Activated CD4-positive, alpha-beta memory T cell treated with anti-CD3 and anti-CD28 coated beads for 36 hours (primary cell): ENCODE measurements at places on chromosomes 12 and 14. TPM values are rescaled to one million over a fixed set of nuclear protein-coding genes. Genes with fewer than 3 reads are reported as not detected.

GRCh38 chr12:104462325-104462724 lies 5.6 kb downstream of the CHST11 start:
- peaks cover 27% of the 10 kb centered on the region for H3K36me3 ChIP-seq
- H3K27ac ChIP-seq: peak overlapping the region; percentile 98
- H3K4me1 ChIP-seq: peaks cover 70% of the 10 kb centered on the region
- no peaks in the 10 kb centered on the region for H3K27me3 ChIP-seq
- no peak for DNase-seq
- peak overlapping the region; percentile 67 for H3K4me3 ChIP-seq

NOS1 gene
- total RNA-seq: not detected

- no peaks in the 10 kb centered on the region for H3K4me1 ChIP-seq
- no peaks in the 10 kb centered on the region for H3K36me3 ChIP-seq
- peaks cover 5% of the 10 kb centered on the region for H3K27me3 ChIP-seq
- DNase-seq: no peak
- no peak overlapping the region for H3K27ac ChIP-seq
These were observed 35.9 kb downstream of the JKAMP start for GRCh38 chr14:59520224-59520623.

GRCh38 chr12:49892084-49892731 lies 11.5 kb downstream of the FAIM2 start:
- no peaks in the 10 kb centered on the region for H3K4me1 ChIP-seq
- H3K27ac ChIP-seq: no peak overlapping the region
- H3K4me3 ChIP-seq: no peak overlapping the region
- no peaks in the 10 kb centered on the region for H3K27me3 ChIP-seq
- no peaks in the 10 kb centered on the region for H3K36me3 ChIP-seq

DNA sequence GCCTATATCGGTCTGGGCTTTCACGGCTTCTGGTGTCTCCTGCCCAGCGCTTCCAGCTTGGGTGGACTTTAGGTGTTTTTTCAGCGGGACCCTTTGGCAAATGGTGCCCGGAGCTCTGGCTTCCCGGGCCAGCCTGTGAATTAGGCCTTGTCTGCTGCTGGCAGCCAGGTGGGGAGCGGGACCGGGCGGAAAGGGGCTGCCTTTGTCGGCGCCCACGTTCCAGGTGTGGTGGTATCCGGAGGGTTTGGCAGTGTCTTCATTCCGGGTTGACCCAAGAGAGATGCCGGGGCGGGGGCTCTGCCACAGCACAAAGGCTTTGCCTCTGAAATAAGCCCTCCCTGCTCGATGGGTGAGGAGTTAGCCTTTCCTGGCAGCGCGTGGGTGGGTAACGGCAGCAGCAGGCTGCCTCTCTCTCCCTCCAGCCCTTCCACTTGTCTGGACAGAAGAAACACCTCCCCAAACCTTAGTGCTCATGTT lies 9.5 kb downstream of the RFLNA start:
- H3K27me3 ChIP-seq: no peaks in the 10 kb centered on the region
- no peaks in the 10 kb centered on the region for H3K36me3 ChIP-seq
- no peaks in the 10 kb centered on the region for H3K4me1 ChIP-seq
- no peak overlapping the region for H3K27ac ChIP-seq

DNA sequence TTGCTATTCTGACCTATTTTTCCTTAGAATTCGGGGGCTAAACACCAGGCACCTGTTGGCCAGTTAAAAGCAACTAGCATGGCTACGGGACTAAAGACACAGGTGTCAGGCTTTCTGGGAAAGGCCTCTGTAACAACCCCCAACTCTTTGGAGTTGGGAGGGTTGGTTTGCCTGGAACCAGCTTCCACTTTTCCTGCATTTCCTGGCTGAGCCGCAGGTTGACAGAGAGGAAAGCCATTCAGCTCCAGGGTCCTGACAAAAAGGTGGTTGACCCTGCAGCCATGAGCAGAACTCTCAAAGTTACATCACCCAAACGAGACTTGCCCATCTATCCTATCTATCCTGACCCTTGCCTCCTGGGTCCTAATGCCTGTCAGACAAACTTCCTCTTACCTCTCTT lies 375.4 kb upstream of the SFSWAP start:
- no peaks in the 10 kb centered on the region for H3K4me1 ChIP-seq
- H3K36me3 ChIP-seq: no peaks in the 10 kb centered on the region
- DNase-seq: no peak
- no peak overlapping the region for H3K27ac ChIP-seq
- H3K27me3 ChIP-seq: peaks cover 2% of the 10 kb centered on the region

- H3K4me1 ChIP-seq: no peaks in the 10 kb centered on the region
- H3K27ac ChIP-seq: no peak overlapping the region
- H3K27me3 ChIP-seq: no peaks in the 10 kb centered on the region
- DNase-seq: no peak
These were observed 1378.3 kb upstream of the SEL1L start for GRCh38 chr14:82911930-82912329.

CAPZA3 gene
- not detected for total RNA-seq

DNA sequence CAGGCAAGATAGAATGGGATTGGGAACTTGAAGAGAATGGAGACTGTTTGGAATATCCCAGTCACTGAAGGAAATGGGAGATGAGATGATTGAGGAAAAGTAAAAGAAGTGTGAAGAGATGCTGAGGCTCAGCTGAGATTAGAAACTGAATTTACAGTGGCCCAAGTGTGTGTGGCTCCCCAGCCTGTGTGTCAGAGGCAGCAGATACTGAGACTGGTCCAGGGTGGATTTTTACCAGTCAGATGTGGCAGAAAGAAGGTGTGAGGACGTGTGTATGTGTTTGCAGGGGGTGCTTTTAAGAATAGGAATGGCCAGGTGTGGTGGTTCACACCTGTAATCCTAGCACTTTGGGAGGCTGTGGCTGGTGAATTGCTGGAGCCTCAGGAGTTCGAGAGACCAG lies 42.9 kb downstream of the PRKCH start:
- peak; percentile 38 for DNase-seq
- peaks cover 4% of the 10 kb centered on the region for H3K36me3 ChIP-seq
- no peak overlapping the region for H3K27ac ChIP-seq
- no peaks in the 10 kb centered on the region for H3K27me3 ChIP-seq

GRCh38 chr14:94303111-94303510 lies 10.0 kb upstream of the SERPINA10 start:
- no peaks in the 10 kb centered on the region for H3K4me1 ChIP-seq
- H3K27ac ChIP-seq: no peak overlapping the region
- DNase-seq: no peak
- peaks cover 5% of the 10 kb centered on the region for H3K27me3 ChIP-seq

EXOC3L4 gene
- not detected for total RNA-seq

GPR84 gene
- 2.4 TPM for total RNA-seq

B3GNT4 gene
- total RNA-seq: 2.3 TPM

DNA sequence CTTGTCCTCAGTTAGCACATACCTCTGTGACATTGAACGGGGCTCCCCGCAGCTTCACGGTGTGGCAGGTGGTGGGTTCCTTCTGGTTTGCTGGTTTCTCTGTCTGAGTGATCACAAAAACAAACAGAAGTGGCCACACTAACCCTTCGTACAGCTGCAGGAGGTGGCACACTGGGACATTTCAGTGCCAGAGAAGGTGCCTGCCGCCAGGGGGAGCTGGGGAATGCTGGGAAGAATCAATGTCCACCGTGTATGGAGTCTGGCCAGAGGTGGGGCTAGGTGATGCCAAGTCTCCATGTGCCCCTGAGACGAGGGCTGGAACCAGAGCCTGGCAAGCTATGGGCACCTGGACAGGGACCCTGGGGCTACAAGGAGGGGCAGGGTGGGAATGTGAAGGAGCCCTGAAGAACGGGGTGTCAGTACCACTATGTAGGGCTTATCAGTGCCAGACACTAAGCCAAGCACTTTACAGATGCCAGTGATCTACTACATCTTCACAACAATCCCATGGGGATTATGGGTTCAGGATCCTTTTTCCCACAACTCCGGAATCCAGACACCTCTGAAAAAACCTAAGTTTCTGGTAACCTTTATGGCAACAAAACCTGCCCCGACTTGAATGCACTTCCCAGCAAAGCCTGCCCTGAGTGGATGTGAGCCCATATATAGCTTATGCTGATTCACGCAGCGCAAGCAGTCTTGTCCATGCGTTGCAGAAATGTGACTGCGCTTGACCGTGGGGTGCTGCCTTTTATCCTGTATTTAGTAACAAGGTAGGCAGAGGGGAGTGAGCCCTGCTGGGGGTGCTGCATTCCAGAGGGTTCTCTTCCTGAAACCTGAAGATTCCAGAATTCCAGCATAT lies 10.8 kb downstream of the RBM19 start:
- peaks cover 66% of the 10 kb centered on the region for H3K36me3 ChIP-seq
- H3K4me3 ChIP-seq: no peak overlapping the region
- DNase-seq: no peak
- H3K4me1 ChIP-seq: peaks cover 2% of the 10 kb centered on the region
- no peaks in the 10 kb centered on the region for H3K27me3 ChIP-seq
- no peak overlapping the region for H3K27ac ChIP-seq

- no peaks in the 10 kb centered on the region for H3K4me1 ChIP-seq
- H3K4me3 ChIP-seq: no peak overlapping the region
- no peak overlapping the region for H3K27ac ChIP-seq
- H3K27me3 ChIP-seq: no peaks in the 10 kb centered on the region
- DNase-seq: peak; percentile 24
These were observed 23.5 kb upstream of the GPRC5D start for GRCh38 chr12:12975322-12976077.

- peaks cover 49% of the 10 kb centered on the region for H3K4me1 ChIP-seq
- H3K27me3 ChIP-seq: no peaks in the 10 kb centered on the region
- H3K4me3 ChIP-seq: no peak overlapping the region
- no peak for DNase-seq
- H3K36me3 ChIP-seq: peaks cover 41% of the 10 kb centered on the region
These were observed 5.9 kb downstream of the SETD1B start for GRCh38 chr12:121809712-121810116.
